CD8-positive, alpha-beta memory T cell (primary cell): ENCODE measurements at places on chromosomes 3 and 15. TPM values are rescaled to one million over a fixed set of nuclear protein-coding genes. Genes with fewer than 3 reads are reported as not detected.

SLC25A20 gene
- 31.5 TPM for total RNA-seq

DNA sequence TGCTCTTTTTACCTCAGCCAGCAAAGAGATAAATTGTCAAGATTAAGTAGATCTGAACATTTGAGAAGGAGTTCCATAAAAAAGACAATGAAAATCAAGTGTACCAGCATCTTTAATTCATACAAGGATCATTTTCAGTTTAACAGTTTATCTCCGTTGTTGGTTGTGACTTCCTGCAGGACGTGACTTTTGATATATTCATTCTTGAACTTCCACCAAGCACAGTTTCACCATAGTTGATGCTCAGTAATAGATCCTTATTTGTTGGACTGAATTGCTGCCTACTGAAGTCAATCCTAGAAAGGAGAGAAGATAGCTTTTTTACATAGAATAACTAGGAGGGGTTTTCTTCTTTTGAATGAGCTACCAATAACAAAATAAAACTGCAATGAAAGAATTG lies 408.2 kb downstream of the LPP start:
- DNase-seq = no peak

GRCh38 chr15:35142578-35142977 lies 57.5 kb upstream of the NANOGP8 start:
- DNase-seq = no peak

GRCh38 chr15:86327230-86327865 lies 247.7 kb downstream of the AGBL1 start:
- DNase-seq = no peak

DNA sequence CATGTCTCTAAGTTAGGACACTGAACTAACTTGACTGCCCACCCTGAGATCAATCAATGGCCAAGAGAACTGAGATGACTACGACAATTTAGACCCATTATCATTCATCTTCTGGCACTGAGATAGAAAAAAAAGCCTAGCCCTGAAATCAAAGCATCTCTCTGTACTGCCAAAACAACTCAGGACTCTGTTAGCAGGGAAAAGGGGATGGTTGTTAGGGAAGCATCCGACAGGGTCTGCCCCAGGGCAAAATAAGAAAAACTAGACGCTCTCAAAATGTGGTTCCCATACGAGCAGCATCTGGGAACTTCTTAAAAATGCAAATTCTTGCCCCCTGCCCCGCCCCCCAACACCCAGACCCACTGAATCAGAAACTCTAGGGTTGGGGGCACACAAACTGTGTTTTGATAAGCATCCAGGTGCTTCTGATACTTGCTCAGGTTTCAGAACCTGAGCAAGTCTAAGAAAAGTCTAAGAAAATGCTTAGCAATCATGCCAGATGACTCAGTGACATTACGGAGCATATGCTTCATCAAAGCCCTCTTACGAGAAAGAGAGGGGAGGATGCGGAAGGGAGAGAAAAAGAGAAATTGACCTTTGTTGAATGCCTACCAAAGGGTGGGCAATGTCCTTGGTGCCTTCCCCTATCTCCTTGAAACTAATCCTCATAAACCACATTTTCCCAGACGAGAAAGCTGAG lies 172.8 kb upstream of the HES1 start:
- no peak for DNase-seq

- DNase-seq = no peak
Measured at GRCh38 chr15:100234158-100235029, 107.4 kb downstream of the ADAMTS17 start.
